ENCODE measurements at places on chromosomes 5 and 9.

GRCh38 chr9:34211395-34211794 lies 32.6 kb downstream of the UBAP1 start:
- no peak for DNase-seq

GRCh38 chr5:83764101-83764500 lies 43.4 kb upstream of the HAPLN1 start:
- DNase-seq: no peak

- no peak for DNase-seq
These were observed 21.5 kb upstream of the WWC1 start for GRCh38 chr5:168269937-168270330.

DNA sequence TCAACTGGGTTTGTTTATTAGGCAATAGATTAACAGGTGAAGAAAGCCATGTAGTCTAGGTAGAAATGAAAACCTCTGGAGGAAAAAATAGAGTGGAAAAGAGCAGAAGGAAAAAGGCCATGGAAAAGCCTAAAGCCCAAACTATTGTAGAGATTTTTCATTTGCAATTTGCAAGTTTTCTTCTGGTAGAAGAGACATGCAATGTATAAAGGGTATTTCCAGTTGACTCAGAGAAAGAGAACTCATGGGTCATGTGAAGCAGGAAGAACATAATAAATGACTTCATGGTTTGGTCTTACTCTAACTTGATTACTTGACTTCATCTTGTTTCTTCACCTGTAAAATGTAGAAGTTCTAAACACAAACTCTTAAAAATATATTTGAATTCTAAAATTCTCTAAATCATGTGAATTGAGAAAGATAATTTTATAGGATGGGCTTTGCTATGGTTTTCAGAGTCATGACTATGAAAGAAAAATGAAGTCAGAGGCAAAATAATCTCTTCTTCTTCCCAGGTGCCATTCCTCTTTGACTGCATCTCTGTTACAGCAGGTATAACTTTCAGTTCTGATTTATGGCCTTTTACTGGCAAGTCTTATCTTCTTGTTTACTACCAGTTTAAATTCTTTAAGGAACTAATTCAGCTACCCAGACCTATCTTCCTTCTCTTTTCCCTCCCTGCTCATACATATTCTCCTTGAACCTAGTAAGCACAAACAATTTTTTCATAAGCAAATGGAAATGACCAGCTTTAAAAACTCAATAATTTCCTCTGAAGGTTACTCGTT lies 47.7 kb upstream of the TMC1 start:
- DNase-seq: no peak

DNA sequence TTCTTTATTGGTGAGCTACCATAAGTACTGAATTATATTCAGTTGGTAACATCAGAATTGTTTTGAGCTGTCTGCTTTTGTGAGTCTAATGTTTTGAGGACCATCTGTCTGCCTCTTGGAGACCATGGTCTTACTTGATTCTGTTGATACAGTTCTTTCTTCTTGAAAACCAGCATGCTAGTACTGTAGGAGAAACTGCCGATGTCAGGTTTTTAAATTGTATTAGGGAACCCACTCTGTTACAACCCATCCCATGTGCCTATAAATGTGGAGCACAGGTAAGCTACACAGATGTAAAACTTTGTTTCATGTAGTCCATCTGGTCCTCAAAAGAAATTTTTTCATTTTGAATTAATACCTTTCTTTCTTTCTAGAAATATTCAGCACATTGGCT lies 103.4 kb upstream of the DMRTA1 start:
- no peak for DNase-seq

GRCh38 chr5:113057557-113057984 lies 81.0 kb downstream of the DCP2 start:
- no peak for DNase-seq

GRCh38 chr5:94903726-94904125 lies 285.3 kb downstream of the SLF1 start:
- no peak for DNase-seq

DNA sequence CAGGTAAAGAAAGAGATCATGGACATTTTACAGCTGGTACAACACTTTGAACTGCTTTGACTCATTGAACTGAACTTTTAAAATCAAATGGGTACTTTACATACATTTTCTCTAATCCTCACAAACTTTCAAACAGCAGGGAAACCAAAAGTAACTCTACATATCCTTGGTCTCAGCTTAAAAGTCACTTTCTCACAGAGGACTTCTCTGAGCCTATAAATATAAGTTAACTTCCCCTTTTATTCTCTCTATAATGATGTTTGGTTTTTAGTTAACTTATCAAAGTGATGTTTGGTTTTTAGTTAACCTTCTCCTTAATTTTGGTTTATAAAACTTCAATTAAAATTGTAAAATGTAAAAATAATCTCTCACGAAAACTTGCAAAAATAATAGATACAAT lies 209.8 kb downstream of the MCTP1 start:
- no peak for DNase-seq

DNA sequence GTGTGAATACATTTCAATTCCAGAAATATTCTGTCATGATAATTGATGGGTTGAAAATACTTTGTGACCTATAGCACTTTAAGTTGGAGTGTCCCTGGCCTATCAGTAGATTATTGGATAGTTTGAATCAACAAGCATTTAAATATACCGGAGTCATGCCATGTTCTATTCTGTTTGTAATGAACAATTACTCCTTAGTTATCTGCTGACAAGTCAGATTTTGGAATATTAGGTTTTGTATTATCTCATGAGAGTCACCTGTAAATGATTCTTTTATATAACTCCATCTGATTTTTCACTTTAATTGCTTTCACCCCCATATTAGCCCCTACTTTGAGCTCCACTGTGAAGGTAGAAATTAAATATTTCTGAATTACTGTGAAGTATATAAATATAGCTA lies 92.5 kb upstream of the SH3GL2 start:
- DNase-seq: no peak

DNA sequence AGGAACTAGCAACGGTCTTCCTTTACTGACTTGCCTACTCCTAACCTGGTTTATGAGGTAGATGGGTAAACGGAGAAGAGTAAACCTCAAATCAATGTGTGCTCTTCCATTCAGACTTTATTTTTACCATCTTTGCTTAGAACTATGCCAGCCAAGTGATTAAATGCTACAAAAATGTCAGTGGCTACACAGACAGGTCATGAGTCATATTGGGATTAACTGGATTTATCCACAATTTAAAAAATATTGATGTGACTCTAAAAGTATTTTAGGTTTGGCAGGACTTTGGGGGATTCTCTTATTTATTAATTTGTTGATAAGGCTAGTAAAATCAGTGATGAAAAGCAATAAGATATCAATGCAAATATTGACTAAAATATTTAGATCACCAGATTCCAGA lies 275.0 kb downstream of the PLK2 start:
- DNase-seq: no peak

- no peak for DNase-seq
These were observed 1963.3 kb upstream of the CDH9 start for GRCh38 chr5:29001666-29002065.

GRCh38 chr9:129275626-129276247 lies 97.7 kb upstream of the IER5L start:
- no peak for DNase-seq

DNA sequence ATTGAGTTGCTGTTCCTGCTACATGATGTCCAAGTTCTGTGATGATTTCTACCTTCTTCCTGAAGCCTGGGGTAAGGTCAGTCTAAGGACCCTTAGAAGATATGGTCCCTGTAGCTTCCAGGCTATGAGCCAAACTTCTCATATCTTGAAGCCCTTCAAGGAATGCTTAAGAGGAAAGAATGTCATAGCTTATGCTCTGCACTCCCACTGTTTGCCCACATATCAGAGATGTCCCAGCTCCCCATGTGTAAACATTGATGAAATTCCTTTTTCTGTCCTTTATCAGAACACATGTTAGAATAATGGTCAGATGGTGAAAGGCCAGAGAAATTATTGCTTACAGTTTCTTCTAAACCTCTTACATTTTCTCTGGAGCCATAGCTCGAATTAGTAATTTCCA lies 41.4 kb upstream of the RUSC2 start:
- DNase-seq: no peak

DNA sequence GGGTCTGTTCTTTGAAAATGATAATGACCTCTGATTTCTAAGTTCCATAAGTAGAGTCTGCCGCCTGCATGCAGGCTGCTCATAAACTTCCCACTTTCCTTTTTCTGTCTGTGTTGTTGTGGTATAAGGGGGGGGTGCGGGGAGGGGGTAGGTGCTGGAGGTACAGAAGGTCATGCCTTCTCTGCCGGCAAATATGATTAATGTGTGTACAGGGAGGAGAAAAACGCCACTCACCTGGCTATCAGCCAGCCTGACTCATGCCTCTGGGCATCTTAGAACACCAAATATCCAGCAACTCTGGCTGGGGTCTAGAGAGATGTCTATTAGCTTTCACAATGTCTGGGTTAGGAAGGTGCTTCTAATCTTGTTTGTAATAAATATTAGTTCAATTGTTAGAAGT lies 128.3 kb downstream of the EFNA5 start:
- DNase-seq: no peak

- no peak for DNase-seq
These were observed 57.0 kb upstream of the ABCA1 start for GRCh38 chr9:104984948-104985347.

DNA sequence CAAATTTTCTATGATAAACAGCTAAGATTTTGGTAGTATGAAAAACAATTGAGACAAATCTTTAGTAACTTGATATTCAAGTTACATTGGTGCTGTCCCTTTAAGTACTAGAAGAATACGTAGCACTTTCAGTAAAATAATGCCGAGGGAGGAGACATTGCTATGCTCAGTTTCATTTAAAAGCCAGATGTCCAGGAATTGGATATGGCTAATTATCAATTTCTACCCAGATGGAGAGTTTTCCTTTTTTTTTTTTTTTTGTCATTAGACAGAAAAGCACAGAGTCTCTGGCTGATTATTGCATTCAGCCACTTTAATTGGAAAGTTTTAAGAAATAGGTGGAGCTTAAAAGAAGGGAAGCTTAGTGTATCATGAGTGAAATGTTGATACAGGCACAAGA lies 40.4 kb upstream of the APC start:
- DNase-seq: no peak

GRCh38 chr9:128276574-128277270 lies 646 bp downstream of the SWI5 start:
- no peak for DNase-seq

DNA sequence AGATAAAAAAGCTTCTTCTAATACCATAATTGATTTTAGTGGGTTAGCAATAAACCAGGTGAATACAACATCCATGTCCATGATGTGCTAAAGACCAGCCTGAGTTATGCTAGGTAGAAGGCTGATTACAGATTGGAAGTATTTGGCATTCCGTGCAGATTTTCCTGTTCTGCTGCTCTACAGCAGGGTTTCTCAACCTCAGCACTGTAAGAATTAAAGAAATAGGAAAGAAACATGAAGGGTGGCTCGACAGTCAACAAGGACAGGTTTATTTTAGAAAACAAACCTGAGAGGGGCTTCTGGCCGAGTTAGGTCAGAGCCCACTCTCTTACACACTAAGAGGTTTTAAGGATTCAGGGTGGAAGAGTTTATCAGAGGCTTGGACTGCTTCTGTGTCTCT lies 42.3 kb downstream of the ZFAND5 start:
- DNase-seq: no peak

DNA sequence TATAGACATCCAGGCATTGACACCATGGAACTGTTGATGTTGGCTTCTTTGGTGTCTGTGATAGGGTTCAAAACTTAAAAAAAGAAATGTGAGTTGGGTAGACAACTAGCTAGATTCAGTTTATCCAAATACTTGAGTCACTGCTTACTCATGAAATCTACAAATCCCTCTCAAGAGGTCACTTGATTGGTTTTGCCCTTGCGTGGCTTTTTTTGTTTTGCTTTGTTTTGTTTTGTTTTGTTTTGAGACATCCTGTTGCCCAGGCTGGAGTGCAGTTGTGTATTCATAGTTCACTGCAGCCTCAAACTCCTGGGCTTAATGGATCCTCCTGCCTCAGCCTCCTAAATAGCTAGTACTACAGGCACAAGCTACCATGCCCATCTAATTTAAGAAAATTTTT lies 10.5 kb upstream of the ENTREP1 start:
- no peak for DNase-seq

DNA sequence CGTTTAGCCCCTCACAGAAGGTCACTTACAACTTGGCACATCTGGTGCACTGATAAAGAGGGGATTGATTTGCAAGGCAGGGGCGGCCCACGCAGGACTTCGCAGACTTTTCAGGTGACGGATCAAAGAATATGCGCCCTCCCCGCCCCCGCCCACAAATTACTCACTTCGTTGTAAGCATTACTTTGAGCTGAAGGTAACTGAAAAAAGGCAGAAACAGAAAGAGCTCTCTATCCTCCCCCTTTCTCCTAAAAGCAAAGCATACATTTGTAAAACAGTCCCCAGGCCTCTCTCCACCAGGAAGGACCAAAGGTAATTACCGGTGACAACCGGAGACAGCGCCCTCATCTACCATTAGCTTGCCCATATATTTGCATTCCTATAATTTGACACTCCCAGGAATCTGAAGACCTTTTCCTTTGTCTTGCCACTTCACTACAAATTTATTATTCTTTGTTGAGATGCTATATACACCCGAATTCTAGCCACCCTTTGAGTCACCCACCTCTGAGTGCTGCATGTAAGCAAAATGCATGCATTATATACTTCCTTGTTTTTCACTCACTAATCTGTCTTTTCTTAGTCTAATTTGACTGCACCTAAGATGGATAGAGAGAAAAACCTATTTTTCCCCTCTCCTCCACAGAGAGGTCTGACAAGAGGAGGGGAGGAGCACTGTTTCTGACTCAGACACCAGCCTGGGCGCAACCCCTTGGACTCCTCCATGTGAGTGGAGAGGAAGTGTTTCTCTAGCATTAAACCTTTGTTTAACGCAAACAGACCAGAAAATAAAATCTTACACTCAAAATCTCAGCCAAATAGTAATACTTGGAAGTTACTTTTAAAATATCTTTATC lies 74.7 kb upstream of the SPIN1 start:
- no peak for DNase-seq

DNA sequence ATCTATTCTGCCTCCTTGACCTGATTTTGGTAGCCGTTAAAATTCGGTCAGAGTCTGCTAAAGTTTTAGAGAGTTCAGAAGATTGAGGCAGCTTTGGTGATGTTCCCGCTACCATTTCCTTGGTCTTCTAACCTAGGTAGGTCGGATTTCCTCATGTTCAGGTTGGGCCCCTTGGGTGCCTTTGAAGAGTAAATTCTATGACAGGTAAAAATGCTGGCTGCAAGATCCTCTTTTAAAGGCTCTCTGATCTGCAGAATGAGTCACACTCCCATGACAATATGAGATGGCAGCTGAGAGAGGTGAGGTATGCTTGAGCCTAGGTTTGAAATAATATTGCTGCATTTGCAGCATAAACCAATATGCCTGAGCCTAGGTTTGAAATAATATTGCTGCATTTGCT lies 198.9 kb downstream of the TSSK1B start:
- no peak for DNase-seq

- DNase-seq: no peak
These were observed 120.1 kb downstream of the XRCC4 start for GRCh38 chr5:83197326-83197967.

GRCh38 chr5:112822456-112822855 lies 38.6 kb upstream of the SRP19 start:
- no peak for DNase-seq

- no peak for DNase-seq
These were observed 967 bp downstream of the ANKRD31 start for GRCh38 chr5:75235711-75236110.

- DNase-seq: peak; percentile 35
These were observed 451.4 kb downstream of the CTNND2 start for GRCh38 chr5:11452852-11453251.

GRCh38 chr5:56335212-56335611 lies 102.1 kb upstream of the ANKRD55 start:
- DNase-seq: no peak
